ENCODE measurements at places on chromosomes 7 and 10.

DNA sequence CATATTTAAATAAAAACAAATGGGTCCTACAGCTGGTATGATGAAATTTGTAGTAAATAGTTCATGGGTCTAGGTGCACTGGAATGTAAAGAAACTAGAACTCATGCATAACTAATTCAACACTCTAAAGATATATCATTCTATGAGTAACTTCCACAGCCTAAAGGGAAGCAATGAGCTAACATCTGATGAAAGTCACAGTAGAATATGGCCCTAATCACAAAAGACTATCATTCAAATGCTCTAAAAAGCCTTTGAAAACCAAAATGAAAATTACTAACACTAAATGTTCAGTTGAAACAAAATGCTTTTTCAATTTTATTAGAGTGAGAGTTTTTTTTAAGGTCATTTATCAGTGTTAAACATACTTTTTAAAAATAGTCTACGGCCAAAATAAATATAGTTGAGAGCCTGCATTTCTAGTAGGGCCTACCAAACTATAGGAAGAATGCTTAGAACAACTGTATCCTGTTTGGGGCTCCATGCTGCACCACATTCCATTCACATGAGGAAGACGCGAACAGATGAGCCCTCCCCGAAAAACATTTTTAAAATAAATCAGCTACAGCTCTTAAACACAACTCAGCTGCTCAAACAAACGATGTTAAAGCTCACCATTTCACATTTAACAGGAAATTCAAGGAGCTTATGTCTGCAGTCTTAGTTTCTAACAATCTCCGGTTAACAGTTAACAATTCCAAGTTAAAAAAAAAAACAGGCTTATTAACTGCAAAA is 134.5 kb downstream of the NRBF2 start:
- DNase-seq: peak; percentile 10

- no peak for DNase-seq
These were observed 161.0 kb downstream of the DOCK4 start for GRCh38 chr7:112045222-112045621.

- no peak for DNase-seq
These were observed 57.2 kb upstream of the PITRM1 start for GRCh38 chr10:3229815-3230214.

DNA sequence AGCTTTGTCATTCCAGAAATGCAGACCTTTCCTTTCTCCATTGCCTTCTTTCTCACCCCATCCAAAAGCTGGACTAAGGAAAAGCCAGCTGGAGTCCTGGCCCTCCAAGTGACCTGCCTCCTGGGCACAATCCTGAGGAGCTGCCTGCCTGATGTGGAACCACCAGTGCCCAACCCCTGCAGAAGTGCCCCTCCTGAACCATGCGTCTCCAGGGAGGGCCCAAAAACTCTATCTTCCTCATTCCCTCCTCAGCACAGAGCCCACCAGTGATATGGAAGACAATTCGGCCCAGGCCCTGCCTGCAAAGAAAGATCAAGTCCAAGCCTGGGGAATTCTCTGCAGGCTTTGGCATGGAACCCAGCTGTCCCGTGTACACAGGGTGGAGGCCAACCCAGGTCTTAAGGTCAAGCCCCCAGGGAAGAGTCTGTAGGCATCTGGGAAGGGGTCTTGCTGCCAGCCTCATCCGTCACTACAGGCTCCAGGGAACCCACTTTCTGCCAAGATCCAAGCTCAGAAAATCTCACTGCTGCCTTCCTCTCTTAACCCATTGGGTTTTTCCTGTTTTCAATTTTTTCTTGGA is 3.5 kb upstream of the GRID1 start:
- no peak for DNase-seq

GRCh38 chr7:130929896-130930659 is 196.1 kb upstream of the KLF14 start:
- no peak for DNase-seq

GRCh38 chr7:101426303-101427011 is 63.8 kb downstream of the COL26A1 start:
- DNase-seq: no peak

DNA sequence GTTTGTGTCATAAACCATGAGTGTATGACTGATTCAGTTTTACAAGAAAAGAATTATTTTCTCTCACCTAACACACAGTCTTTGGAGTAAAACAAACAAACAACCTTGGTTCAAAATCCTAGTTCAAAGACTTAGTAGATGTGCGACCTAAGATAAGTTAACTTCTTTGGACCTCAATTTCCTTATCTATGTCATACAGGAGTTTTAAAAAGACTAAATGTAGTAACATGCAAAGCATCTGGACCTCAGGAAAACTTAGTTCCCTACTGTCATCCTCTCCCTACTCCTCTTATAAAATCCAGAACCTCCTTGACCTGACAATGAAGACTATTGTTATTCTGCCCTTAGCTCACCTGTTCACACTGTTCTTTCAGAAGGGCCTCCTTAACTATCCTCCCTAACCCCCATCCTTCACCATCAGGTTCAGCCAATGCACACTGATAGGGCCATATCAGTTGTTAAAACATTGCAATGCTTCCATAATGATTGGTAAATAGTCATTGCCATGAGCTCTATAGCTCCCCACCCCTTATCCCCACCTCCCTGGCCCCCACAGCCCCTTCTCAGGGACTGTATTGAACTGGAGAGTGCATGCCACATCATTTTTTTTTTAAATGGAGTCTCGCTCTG is 28.8 kb upstream of the CCNJ start:
- DNase-seq: no peak

GRCh38 chr7:50666124-50666496 is 100.9 kb upstream of the DDC start:
- no peak for DNase-seq

DNA sequence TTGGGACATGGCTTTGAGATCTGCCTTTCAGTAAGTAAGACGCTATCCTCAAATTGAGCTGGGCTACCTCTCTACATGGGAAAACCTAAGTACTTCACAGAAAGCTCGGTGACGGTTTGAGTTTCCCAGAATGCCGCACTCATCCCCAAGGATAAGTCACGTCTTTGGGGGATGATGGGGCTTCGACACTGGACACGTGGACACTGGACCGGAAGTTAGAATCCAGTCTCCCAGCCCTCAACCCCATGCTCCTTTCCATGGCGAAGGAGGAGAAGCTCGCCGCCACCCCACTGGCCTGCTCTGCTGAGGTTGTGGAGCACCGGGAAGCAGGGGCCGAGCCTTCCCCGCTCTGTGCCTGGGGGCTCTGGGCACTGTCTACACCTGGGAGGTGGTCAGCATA is 27.5 kb downstream of the PTPRE start:
- DNase-seq: no peak

GRCh38 chr7:36760856-36761762 is 36.8 kb upstream of the AOAH start:
- no peak for DNase-seq

DNA sequence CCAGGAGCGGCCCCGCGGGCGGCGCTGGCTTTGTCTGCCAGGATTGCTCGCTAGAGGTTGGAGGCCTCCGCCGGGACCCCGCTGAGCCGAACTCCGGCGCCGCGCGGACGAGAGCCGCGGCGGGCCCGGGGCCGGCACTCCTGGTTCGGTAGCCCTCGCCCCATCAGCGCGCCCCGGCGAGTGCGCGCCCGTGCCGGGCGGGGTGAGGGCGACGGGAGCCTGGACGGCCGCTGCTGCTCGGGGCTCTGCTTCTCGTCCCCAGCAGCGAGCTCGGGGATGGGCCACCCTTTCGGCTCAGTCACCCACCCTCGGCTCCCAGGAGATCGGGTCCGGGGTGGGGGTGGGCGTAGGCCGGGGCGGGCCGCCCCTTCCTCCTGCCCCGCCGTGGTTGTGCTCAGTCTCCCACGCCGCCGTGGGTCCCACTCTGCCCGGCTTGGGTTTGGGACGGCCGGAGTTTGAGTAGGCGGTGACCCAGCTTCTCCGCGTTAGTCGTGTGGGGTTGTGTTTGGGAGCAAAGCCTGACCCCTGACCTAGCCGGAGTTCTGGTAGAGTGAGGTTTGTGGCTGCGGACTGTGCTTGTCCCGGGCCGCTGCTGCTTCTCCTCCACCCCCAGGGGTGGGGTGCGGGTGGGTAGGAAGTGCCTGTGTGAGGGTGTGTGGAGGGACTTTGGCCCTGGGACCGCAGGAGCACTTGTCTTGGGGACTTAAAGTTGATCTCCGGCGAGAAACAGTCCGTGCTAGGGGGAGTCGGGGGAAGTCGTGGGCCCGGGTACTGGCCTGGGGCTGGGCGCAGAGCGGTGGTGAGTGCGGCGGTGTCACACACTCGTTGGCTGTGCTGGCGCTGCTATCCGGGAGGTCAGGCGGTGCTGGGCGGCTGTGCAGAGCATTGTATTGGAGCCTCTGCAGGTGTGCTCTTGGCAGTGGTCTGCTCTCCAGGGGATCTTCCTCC is 677 bp downstream of the TSPAN14 start:
- DNase-seq: no peak

GRCh38 chr10:126558881-126559280 is 111.6 kb downstream of the C10orf90 start:
- no peak for DNase-seq

- no peak for DNase-seq
These were observed 145.2 kb downstream of the ST7 start for GRCh38 chr7:117098457-117098856.

GRCh38 chr7:158428131-158428836 is 159.3 kb downstream of the PTPRN2 start:
- no peak for DNase-seq

GRCh38 chr10:129959544-129960480 is 4.3 kb downstream of the EBF3 start:
- peak; percentile 20 for DNase-seq

- DNase-seq: no peak
These were observed 59.2 kb upstream of the CYP2C9 start for GRCh38 chr10:94879214-94879613.

DNA sequence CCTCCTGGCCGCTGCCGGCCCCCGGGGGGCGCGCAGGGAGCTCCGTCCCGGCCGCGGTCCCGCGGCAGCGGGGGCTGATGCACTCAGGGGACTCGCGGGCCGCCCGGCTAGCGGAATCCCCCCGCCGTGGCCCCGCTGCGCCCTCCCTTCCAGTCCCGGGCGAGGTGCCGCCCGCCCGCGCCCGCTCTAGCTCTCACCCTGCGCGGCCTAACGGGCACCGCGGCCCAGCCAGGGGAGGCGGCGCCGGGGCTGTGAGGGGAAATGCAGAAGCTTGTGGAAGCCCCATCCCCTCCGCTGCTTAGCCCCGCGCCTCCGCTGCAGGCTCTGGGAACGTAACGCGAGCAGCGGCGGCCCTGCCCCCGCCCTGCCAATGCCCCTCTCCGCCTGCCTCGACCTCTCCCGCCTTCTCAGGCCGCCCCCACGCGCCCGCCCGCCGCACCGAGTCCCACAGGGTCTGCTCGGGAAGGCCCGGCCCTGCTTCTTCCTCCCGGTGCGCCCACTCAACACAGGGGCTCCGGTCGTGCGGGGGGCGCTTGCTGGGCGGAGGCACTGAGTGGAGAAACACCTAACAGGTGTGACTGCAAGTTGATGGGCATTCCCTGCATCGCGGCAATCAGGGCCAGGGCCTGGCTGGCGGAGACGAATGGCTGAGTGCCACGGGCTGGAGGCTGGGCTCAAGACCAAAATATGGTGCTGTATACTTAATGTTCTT is 384 bp upstream of the TMEM229A start:
- DNase-seq: peak; percentile 5

GRCh38 chr10:55629793-55630490 is 731.1 kb downstream of the ZWINT start:
- DNase-seq: no peak

- DNase-seq: no peak
These were observed 96.8 kb downstream of the GLRX3 start for GRCh38 chr10:130233035-130233360.

- no peak for DNase-seq
These were observed 18.0 kb downstream of the GIMAP4 start for GRCh38 chr7:150585199-150585598.

DNA sequence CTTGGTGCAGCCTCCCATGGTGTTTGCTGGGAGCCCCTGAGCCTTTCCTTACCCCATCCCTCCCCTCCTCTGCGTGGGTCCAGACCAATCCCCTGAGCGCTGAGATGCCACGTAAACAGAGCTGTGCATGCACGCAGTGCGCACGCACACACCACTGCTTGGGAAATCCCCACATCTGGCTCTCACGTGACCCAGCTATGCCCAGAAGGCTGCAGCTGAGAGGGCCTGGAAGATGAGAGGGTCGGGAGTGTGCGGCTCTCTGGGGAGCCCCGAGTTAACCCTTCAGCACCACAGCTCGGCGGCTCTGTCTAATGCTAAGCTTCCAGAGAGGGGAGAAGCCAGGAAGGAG is 177.2 kb downstream of the SH3PXD2A start:
- no peak for DNase-seq

GRCh38 chr10:109030581-109031210 is 892.6 kb downstream of the XPNPEP1 start:
- DNase-seq: no peak

Measured in NCI-H1694 treated with DMSO at 0.1 percent for 48 hours (cell line).